ENCODE measurements at places on chromosomes 2 and 18.

- no peak for DNase-seq
Measured at GRCh38 chr2:5748946-5749345, 56.8 kb downstream of the SOX11 start.

GRCh38 chr2:216711348-216711747, 16.0 kb upstream of the IGFBP5 start:
- no peak for DNase-seq

- peak; percentile 23 for DNase-seq
Measured at GRCh38 chr2:72883356-72883962, 3.7 kb upstream of the SPR start.

GRCh38 chr2:42924418-42924886, 132.1 kb upstream of the HAAO start:
- DNase-seq, result no peak

DNA sequence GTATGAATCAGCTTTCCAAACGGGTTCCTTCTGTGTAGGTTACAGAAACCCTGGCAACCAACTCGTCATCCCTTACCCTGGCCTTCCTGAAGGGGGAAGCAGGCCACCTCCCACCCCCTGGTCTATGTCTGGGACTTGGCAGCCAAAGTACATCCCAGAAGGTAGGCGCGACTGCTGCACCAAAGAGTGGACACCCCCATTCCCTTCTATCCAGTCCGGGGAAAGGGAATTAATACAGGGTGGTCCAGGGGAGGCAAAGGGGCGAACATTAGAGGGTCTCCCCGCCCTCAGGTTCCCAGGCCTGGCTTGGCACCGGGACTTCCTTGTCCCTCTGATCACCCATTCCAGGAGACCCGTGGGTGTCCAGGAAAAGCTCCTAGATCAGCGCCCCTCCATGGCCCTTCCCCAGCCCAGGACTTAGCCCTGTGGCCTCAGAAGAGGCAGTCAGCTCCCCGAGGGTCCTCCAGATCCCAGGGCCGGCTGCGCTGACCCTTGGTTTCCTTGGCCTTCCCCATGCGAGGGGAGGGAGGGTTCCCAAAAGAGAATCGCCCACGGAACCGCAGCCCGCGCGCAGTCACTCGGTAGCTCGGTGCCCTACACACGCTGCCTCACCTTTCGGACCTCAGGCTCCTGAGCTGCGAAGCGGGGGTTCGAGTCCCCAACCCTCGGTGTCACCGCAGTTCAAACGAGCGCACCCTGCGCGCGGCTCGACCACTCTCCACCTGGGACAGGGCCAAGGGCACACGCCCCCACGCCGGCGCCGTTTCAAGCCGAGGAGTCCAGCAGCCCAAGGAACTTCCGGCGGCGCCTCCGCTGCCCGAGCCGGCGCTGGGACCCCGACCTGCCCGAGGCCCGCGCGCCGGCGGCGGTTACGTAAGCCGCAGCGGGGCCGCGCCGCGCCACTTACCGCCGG, at the start of gene PER2:
Gene PER2, minus strand, starts transcription at position 874 of the 913 bp plus-strand sequence. CDS start 10,674 bp downstream, outside the sequence.
- peak; percentile 23 for DNase-seq

GRCh38 chr2:123993728-123994323, 31.3 kb upstream of the CNTNAP5 start:
- no peak for DNase-seq

DNA sequence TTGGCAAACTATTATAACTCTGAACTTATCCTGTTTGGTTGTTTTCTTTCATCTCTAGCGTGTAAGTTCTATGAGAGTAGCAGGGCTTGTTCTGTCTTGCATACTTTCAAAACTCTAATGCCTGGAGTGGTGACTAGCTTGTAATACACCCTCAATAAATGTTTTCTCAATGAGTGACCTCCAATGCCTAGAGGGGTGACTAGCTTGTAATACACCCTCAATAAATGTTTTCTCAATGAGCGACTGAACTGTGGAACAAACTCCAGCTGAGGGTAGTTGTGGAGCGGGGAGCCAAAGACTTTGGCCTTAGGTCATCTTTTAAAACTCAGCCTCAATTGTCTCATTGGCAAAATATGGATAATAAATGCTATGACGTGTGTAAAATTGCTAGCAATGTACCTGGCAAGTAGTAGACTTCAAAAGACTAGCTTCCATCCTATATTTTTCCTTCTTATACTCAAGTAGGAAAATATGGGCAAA, 1.8 kb downstream of the GPD2 start:
- DNase-seq, result no peak
